Brain microvascular endothelial cell (primary cell): ENCODE measurements at places on chromosomes 6 and 20.
A peak's percentile ranks its signal among the peaks of the same experiment; 100 is the strongest.

- DNase-seq, result no peak
These were observed 125.1 kb downstream of the ZNF217 start for GRCh38 chr20:53468587-53468986.

- peak; percentile 46 for DNase-seq
These were observed 139.1 kb downstream of the KIF16B start for GRCh38 chr20:16434062-16434664.

DNA sequence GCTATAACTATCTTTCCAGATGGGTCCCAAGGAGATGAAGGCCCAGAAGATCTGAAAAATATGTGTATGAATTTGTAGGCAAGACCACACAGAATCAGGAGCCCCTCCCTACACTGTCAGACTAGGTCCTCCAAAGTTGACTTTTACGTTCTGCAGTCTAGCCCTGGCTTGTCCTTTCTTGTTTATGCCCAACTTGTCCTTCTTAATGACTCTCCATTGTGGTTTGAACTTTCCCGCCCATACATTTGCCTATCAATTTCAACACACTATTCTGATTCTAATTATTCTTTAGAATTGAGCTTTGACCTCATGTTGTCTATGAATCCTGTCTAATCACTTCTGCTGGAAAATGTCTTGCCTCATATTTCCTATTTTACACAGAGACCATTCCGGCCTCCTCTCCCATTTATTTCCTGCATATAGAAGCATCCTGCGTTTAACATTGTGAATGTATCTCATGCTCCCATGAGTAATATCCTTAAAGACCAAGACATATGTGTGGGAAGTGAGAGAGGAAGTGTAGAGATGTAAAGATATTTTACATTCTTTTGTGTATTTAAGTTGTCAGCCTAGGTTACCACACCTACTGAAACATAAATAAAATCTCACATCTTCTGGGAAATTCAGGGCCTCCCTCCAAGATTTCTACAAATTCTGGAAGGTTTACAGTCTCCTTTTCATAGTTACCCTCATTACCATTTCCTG lies 348.3 kb downstream of the BCKDHB start:
- DNase-seq, result no peak

DNA sequence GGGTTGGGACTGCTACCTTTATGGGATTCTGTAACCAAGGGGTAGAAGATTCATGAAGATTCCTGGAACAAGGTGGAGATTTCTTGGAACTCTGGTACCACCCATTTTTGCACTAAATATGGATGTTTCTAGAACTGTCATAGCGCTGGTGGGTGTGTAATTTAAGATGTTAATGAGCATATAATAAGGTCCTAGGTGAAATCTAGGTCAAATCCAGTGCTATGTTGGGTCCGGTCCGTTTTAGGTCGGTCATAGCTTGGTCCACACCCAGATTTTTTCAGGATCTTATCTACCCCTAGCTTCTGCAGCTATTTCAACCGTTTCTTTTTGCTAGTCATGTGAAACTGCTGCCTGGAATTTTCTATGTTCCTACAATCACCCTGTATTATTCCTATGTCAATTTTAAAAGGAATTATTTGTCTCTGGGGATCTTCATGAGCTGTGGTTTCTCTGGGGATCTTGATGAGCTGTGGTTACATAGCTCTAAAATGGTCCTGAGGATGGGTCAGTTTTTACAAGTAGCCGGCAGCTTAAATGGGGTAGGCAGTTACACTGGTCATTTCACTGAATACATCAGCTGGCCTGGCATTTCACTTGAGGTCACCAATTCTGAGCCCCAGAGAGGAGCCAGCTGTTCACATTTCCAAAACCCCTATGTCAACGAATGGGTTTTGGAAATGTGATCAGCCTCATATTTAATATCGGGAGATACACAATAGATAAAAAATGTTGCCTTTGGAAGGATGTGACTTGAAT lies 652.3 kb upstream of the FLRT3 start:
- DNase-seq, result no peak

GRCh38 chr20:33415948-33416347 lies 14.6 kb upstream of the CDK5RAP1 start:
- DNase-seq, result no peak

GRCh38 chr6:143232849-143233248 lies 172.2 kb downstream of the AIG1 start:
- DNase-seq, result peak; percentile 19

DNA sequence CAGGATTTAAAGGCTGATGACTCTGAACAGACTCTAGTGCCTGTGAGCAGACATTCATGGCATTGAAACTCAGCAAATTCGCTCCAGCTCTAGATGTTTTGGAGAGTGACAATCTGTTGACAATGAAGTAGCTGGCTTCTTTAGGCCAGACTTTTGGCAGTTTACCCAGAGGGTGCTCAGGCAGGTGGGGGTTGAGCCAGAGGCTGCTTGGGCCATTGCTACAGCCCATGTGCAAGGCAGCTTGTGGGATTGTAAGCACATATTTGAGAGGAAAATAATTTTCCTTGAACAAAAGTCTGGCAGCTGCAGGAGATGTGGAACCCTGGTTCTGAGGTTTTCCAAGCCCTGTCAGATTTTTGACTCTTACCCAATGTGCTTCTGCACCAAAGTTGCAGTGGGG lies 311.6 kb downstream of the CDC5L start:
- no peak for DNase-seq

- no peak for DNase-seq
These were observed 197.1 kb upstream of the RGS17 start for GRCh38 chr6:153328194-153328593.

GRCh38 chr6:158654960-158655489 lies 5.2 kb downstream of the SYTL3 start:
- no peak for DNase-seq

DNA sequence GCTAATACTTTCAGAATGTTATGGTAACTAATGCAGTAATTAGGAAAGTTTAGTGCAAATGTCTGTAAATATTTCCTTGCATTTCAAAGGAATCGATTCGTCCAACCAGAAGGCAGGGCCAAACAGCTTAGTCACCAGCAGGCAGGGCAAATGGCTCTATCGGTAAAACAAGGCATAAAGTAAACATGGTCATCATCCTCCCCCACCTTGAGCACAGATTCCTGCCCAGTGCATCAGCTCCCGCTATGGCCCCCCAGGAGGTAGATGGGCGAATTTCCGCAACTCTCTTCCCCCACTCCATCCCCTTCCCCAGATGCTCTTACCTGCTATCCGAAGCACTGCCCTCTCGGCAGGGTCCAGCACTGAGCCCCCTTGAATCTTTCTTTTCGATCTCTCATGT lies 103.8 kb upstream of the BEND6 start:
- DNase-seq, result peak; percentile 33

GRCh38 chr6:37866590-37867507 lies 47.3 kb downstream of the ZFAND3 start:
- no peak for DNase-seq

GRCh38 chr6:149190224-149190831 lies 127.2 kb upstream of the TAB2 start:
- DNase-seq, result peak; percentile 39

DNA sequence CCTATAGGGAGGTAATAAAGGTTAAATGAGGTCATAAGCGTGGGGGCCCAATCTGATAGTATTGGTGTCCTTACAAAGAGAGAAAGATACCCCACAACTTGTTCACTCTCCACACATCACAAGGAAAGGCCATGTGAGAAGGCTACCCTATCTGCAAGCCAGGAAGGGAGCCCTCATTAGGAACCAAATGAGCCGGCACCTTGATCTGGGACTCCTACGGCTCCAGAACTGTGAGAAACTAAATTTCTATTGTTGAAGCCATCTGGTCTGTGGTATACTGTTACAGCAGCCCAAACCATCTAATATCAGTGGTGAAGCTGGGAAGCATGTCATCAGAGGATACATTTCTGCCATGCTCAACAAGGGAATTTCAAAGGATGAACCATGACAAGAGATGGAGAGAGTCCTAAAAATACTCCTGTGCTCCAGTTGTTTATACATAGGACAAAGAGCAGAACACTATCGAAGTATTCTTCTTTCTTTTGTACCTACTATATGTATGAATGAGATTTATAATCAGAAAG lies 10.4 kb downstream of the COX7A2 start:
- no peak for DNase-seq
